ENCODE measurements at places on chromosomes 13 and 19.
A peak's percentile ranks its signal among the peaks of the same experiment; 100 is the strongest.

- DNase-seq: no peak
Measured at GRCh38 chr19:4217429-4218264, 11.7 kb upstream of the EBI3 start.

DNA sequence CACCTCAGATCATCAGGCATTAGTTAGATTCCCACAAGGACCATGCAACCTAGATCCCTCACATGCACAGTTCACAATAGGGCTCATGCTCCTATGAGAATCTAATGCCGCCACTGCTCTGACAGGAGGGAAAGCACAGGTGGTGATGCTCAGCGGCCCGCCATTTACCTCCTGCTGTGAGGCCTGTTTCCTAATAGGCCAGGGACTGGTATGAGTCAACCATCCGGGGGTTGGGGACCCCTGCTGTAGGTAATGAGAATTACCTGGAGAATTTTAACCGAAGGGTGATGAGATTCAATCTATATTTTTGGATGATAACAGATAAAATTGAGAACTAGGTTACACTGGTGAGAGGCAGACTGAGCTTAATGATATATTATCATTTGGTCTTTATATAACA lies 101.4 kb downstream of the LACC1 start:
- DNase-seq: no peak

DNA sequence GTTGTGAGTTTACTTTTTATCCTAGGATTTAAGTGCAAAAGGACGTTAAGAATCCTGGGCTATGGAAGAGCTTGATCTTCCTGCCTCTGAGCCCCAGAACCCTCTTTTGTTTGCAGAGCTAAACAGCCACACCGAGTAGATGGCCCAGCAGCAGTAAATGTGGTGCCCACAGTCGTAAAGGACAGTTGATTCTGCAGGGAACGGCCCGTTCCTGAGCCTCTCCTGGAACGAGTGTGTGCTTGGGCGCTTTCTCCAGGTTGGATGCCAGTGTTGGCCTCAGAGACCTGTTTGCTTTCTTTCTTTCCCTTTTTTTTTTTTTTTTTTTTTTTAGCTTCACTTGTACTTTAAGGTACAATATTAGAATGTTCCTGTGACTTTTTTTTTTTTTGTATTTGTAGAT lies 41.7 kb downstream of the SPATA13 start:
- DNase-seq: no peak

GRCh38 chr13:85366759-85367417 lies 432.3 kb downstream of the SLITRK6 start:
- no peak for DNase-seq

DNA sequence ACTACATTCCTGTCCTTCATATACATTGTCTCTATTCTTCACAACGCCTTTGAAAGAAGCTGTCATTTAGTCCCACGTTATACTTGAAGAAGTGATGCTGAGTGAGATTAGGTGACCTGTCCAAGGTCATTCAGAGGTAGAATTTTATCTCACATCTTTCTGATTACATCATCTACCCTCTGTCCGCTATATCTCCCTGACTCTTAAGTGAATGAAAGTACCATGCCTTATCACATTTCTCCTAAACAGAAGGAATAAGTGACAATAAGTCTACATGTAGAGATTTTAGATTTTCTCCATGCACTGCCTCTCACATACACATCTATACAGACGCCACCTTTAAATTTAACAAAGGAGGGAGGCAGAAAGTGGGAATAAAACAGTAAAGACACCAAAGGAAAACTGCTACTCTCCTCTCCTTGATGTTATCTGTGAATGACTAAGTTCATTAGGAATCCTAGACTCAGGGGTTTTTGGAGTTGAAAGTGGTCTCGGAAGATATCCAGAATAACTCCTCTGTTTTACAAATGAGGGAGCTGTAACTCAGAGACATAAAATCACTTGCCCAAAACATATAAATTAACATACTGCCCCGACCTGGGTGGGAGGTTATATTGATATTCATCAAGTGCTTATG lies 4.9 kb upstream of the CLDN10 start:
- no peak for DNase-seq

DNA sequence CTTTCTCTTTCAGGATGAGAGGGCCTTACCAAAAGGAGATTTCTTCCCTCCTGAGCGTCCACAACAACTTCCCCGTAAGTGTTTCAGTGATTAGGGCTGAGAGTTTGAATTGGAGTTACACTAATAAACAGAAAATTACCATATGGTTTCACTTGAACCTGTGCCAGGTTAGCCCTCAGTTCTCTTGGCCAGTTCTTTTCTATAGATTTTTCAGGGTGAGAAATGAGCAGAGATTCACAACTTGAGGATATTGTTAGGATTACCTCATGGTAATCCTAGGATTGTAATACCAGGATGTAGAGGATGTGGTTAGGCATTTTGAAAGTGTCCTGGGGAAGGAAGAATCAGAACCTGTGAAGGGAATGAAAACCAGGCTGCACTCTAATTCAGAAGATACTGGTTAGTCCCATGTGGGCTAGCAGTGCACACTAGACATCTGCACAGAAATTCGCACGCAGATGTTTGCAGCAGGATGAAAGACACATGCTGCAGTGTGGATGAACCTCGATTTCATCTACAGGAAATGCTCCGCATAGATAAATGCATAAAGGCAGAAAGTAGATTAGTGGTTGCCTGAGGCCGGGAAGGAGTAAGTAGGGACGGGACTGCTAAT lies 24.1 kb downstream of the HNRNPM start:
- peak; percentile 74 for DNase-seq

- no peak for DNase-seq
Measured at GRCh38 chr13:63403733-63404132, 1988.1 kb upstream of the PCDH20 start.

DNA sequence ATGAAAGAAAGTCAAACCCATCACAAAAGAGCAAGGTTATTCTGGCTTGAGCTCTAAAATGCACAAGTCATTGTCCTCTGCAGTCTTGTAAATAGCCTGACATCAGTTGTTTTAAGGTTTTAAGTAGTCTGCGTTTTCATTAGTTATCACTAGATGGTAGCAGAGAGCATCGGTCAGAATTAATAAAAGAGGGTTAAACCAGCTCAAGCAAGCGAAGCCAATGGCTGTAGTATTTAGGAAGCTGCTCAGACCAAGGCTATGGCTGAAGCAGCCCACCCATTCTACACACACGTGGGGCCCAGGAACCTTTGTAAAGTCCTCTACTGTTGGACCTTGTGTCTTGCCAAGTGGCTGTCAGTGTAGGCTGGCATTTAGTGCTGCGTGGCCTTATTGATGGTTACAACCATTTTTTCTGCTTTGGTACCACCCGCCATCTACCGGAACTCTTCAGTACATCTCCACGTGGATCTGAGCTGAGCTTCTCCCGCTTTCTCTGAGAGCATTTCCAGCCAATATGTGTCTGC lies 13.3 kb upstream of the ZNF57 start:
- DNase-seq: peak; percentile 37

DNA sequence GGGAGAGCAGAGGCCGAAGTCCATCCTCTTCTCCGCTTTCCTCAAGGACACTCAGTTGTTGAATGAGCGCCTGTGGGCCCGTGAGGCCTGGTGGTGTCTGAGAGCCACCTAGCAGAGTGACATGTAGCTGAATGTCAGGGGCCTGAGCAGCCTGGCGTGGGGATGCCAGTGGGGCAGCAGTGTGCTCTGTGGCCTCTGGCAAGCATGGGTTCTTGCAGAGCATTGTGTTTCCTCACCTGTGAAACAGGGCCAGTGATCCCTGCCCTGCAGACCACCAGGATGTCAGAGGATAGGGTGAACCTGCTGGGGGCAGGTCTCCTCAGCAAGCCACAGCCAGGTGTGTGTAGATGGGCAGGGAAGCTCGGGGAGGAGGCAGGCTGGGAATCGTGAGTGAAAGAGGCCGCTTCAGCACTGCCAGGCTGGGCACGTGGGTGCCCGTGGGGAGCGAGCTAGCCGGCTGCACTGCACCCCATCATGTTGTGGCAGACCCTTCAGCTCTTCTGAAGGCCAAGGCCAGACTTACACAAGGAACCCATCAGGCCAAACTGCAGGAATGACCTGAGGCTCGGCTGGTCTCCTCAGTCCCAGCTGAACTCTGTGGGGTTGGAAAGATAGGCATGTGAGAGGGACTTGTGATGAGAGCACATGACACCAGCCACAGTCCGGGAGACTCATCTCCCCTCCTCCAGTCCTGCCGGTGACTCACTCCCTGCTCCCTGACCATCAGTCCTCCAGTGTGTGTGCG lies 5.0 kb downstream of the PPP1R37 start:
- peak; percentile 90 for DNase-seq

DNA sequence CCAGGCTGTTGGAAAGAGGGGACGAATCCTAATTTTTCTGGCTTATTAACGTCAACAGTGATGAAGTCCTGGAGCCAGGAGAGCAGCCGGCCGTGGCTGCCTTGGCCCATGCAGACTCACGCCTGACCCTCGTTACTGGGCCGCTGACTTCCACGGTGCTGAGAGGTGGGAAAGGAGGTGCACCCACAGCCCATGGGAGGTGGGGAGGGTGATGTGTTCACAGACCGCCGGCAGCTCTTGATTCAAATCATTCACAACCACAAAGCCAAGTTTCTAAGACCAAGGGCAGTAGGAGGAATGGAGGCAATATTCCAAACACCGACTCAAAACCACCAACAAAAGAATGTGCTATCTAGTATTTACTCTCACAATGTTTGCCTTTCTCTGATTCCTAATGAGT lies 24.3 kb downstream of the COL4A2 start:
- peak; percentile 72 for DNase-seq

DNA sequence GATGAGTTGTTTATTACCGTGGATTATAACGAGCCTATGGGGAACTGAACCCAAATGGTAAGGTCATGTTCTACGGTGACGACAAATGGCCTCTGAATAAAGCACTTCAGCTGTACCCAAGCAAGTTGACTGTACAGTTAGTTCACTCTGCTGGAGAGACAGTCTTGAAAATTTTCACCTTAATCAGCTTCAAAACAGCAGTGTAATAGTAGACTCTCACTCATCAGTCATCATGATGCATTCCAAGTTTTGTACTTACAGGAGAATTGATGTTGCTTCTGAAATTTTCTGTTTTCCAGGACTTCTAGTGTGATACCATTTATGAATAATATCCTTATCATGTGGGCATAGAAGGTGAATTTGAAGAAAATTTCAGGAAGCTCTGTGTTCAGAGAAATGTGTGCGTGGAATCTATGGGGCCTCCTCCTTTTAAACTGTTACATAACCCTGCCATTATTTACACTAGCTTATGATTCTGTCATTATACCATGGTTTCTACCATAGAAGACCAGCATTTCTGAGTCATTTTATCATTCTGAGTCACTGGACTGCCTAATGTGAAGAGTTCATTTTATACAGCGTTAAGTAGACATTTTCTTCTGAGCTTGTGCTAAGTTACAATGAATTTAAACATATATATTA lies 96.9 kb downstream of the WDFY2 start:
- peak; percentile 82 for DNase-seq

GRCh38 chr13:47310401-47310800 lies 413.5 kb upstream of the HTR2A start:
- DNase-seq: no peak

GRCh38 chr19:1157931-1158884 lies 15.9 kb downstream of the SBNO2 start:
- no peak for DNase-seq

- DNase-seq: no peak
Measured at GRCh38 chr13:80684217-80684991, 343.5 kb upstream of the SPRY2 start.

DNA sequence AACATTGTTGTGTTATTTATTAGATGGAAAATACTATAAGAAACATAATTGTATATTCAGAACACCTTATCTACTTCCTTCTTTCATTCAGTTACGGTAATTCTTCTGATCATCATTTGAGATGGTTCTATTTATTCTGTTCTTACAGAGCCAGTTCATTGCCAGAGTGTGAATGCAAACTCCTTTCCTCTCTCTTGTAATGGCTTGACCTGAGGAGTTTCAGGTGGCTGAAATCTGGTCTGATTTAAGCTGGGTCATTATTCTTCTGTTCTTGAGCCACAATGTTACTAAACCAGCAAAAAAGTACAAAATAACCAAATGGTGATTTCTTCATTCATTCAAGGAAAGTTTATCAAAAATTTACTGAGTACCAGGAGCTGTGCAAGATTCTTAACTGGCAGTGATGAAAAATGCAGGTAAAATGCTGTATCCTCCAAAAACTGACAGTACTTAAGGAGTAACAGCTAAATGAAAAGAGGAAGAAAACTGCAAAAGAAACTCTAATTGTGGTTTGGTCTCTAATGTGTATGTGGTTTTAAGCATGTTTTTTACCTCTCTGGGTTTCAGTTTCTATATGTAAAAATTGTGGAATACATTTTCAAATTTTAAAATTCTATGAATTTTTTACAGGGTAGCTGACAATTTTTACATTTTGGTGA lies 182.4 kb upstream of the UFM1 start:
- no peak for DNase-seq

DNA sequence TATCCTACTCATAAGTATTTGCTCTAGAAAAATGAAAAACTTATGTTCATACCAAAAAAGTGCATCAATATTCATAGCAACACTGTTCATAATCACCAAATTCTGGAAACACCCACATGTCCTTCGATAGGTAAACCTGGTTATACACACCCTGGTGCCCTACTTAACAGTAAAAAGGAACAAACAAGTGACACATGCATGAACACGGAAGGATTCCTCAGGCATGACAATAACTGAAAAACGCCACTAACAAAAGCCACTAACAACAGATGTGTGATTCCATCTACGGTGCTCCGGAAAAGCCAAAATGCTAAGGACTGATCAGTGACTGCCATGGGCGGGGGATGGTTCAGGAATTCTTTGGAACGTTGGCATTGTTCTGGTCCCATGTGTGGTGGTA lies 65.5 kb downstream of the STK24 start:
- DNase-seq: no peak

DNA sequence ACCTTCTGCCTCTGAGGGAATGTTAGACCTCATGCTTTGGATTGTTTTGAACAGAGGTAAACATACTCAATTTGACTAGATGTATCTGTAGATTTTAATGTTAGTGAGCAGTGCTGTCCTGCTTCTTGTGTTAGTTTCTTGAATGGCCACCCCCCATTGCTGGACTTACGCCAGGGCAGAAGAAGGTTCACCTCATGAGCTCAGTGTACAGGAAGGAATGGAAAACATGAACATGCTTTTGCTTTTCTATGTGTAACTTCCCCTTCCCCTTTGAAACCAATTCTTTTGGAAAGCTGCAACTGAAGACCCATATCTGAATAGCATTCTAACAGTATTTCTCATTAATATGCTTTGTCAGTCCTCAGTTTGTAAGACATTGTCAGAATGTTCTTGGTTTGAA lies 32.3 kb downstream of the WASF3 start:
- DNase-seq: peak; percentile 48

DNA sequence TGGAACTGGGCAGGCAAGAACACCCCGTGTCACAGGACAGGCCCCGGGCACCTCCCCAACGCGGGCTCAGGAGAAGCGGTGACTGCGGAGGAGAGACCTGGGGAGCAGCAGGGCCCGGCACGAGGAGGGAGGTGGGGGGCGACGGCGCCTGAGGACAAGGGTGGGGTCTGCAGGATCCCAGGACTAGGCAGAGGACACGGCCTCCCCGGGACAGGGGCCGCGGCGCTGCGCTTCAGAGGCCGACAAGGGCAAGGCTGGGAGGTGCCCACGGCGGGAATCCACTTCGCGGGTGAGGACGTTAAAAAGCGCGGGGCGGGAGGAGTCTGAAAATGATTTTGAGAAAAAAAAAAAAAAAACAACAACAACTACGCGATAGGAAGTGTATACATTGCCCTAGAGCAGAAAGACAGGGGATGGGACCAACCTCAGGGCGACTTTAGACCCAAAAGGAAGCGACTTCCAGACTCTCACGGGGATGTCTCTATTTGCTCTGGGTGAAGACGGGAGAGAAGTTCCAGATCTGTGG lies 44.9 kb downstream of the ZNF611 start:
- no peak for DNase-seq

- DNase-seq: no peak
Measured at GRCh38 chr19:17202249-17202648, 12.9 kb upstream of the USE1 start.
